Spinal cord (tissue), 10 donors: ENCODE measurements at places on chromosomes 1 and 21. TPM values are rescaled to one million over a fixed set of nuclear protein-coding genes. Genes with fewer than 3 reads are reported as not detected.
A peak's percentile ranks its signal among the peaks of the same experiment; 100 is the strongest.

GRCh38 chr1:40621821-40622450, 43.5 kb downstream of the RIMS3 start:
- no peak overlapping the region for H3K27ac ChIP-seq
- peaks cover 7% of the 10 kb centered on the region for H3K4me1 ChIP-seq
- H3K4me3 ChIP-seq, result no peak overlapping the region
- H3K36me3 ChIP-seq, result peaks cover 25% of the 10 kb centered on the region
- DNase-seq, result no peak

DNA sequence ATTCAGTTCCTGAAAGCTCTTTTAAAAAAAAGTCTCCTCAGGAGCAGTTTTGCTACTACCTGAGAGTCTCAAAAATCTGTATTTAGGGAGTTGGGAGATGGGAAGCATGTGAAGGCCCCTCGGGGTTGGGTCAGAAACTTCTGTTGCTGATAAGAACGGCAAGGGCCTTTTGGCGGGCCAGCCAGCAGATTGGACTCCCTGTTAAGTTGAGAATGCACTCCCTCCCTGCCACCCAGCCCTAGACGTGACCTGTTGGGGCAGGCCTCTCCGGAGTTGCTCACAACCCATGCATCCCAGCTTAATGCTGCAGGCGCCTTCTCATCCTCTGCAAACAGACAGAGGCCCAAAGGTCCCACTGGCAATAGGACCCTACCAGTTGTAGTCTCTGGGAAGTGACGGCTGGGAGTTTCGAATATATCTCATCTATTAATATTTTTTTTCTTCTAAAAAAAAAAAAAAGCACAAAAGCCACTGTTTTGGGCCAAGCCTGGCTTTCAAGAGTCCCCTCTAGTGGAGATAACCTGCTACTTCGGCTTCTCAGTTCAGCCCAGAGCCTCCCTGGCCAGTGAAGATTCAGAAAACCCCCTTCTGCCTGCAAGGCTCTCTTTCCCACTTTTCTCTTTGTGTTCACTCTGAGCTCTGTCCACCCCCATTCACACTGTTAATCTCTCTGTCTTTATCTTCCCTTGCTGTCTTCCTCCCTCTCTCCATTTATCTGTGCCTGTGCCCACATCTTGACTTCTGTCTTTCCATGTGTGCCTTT, 5.3 kb downstream of the PLXNA2 start:
- DNase-seq, result no peak
- H3K27ac ChIP-seq, result no peak overlapping the region
- H3K4me3 ChIP-seq, result no peak overlapping the region
- peaks cover 3% of the 10 kb centered on the region for H3K27me3 ChIP-seq
- peaks cover 65% of the 10 kb centered on the region for H3K4me1 ChIP-seq
- H3K36me3 ChIP-seq, result peaks cover 5% of the 10 kb centered on the region

DNA sequence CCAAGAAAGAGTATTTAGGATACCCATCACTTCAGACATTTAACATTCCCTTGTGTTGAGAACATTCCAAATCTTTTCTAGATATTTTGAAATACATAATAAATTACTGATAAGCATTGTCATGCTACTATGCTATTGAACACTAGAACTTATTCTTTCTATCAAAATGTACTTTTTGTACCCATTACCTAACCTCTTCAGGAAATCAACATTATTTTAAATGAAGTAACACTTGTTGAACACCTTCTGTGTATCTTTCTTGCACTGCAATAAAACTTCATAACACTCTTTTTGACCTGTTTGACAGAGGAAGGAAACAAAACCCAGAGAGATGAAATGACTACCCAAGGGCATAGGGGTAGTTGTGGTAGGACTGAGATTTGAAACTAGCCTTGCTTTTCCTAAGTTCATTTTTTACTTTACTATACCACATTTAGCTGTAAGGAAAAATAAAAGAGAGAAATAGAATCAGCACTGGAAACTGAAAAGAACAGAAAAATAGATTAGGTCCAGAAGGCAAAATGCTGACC, 99.4 kb downstream of the UCHL5 start:
- no peaks in the 10 kb centered on the region for H3K36me3 ChIP-seq
- H3K4me3 ChIP-seq, result no peak overlapping the region
- H3K27ac ChIP-seq, result no peak overlapping the region

HCN3 gene
- 6.1 TPM for total RNA-seq

GRCh38 chr21:45383111-45383614, 21.8 kb upstream of the COL18A1 start:
- no peaks in the 10 kb centered on the region for H3K27me3 ChIP-seq
- H3K4me1 ChIP-seq, result peaks cover 35% of the 10 kb centered on the region
- H3K4me3 ChIP-seq, result no peak overlapping the region
- no peaks in the 10 kb centered on the region for H3K36me3 ChIP-seq
- no peak for DNase-seq

FCGR1A gene
- total RNA-seq, result 13.8 TPM

- no peaks in the 10 kb centered on the region for H3K36me3 ChIP-seq
- no peaks in the 10 kb centered on the region for H3K27me3 ChIP-seq
Observed at GRCh38 chr1:112493351-112493750, 15.4 kb upstream of the WNT2B start.

- no peaks in the 10 kb centered on the region for H3K27me3 ChIP-seq
- no peaks in the 10 kb centered on the region for H3K36me3 ChIP-seq
- no peak overlapping the region for H3K27ac ChIP-seq
- no peak overlapping the region for H3K4me3 ChIP-seq
- H3K4me1 ChIP-seq, result peaks cover 3% of the 10 kb centered on the region
Observed at GRCh38 chr1:180585994-180586359, 27.2 kb downstream of the OVAAL start.

DNA sequence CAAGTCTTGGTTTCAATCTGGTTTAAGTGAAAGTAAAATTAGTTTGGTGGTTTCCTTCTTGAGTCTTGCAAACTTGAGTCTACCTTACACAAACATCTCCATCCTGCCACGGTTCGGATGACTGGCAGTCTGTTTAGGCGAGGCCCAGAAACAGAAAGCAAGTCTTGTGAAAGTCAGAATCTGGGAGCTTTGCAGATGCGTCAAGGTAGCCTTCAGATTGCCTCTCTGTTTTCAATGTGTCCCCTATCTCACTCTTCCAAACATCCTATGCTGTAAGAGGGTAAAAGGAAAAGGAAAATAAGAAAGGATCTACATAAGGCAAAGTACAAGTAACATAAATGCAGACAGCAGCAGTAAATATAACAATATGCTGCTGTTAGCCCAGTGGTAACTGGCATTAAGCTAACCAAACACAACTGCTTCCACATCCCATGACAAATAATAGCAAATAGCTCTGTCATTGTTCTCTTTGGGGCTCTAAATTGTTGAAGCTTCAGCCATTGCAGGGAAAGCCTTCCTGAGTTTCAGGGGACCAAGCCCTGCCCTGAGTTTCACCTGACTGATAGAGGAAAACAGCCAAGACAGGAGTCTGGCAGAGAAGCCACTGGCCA, 26.2 kb upstream of the C1orf105 start:
- peak overlapping the region; percentile 36 for H3K27ac ChIP-seq
- no peaks in the 10 kb centered on the region for H3K27me3 ChIP-seq
- H3K4me1 ChIP-seq, result peaks cover 3% of the 10 kb centered on the region
- H3K36me3 ChIP-seq, result peaks cover 3% of the 10 kb centered on the region
- no peak for DNase-seq

- DNase-seq, result no peak
- H3K27ac ChIP-seq, result no peak overlapping the region
- no peaks in the 10 kb centered on the region for H3K27me3 ChIP-seq
Observed at GRCh38 chr21:31164713-31165694, 126.7 kb upstream of the KRTAP19-8 start.

ARHGAP30 gene
- total RNA-seq, result 2.1 TPM

PWP2 gene
- 15.2 TPM for total RNA-seq

- H3K27ac ChIP-seq, result no peak overlapping the region
- DNase-seq, result no peak
- H3K36me3 ChIP-seq, result no peaks in the 10 kb centered on the region
- H3K4me3 ChIP-seq, result no peak overlapping the region
Observed at GRCh38 chr1:219701476-219701875, 88.6 kb upstream of the ZC3H11B start.

GRCh38 chr1:19799230-19800075, at the start of gene TMCO4:
TMCO4 (minus strand) TSS chr1:19799916; CDS start chr1:19780758, 19,158 bp downstream.
- H3K27ac ChIP-seq, result peak within 1 kb of the TSS; percentile 3
- peaks cover 9% of the 10 kb centered on the region for H3K4me1 ChIP-seq
- H3K4me3 ChIP-seq, result peak within 1 kb of the TSS; percentile 52

RSPO1 gene
- total RNA-seq, result not detected

- no peak overlapping the region for H3K4me3 ChIP-seq
- no peaks in the 10 kb centered on the region for H3K4me1 ChIP-seq
- no peaks in the 10 kb centered on the region for H3K36me3 ChIP-seq
- H3K27me3 ChIP-seq, result no peaks in the 10 kb centered on the region
Observed at GRCh38 chr1:187001198-187001889, 172.6 kb downstream of the PLA2G4A start.

GRCh38 chr1:100866041-100866900, 28.4 kb downstream of the EXTL2 start:
- no peak overlapping the region for H3K27ac ChIP-seq
- H3K36me3 ChIP-seq, result no peaks in the 10 kb centered on the region
- DNase-seq, result peak; percentile 77
- no peaks in the 10 kb centered on the region for H3K4me1 ChIP-seq
- H3K27me3 ChIP-seq, result no peaks in the 10 kb centered on the region
- H3K4me3 ChIP-seq, result no peak overlapping the region

DNA sequence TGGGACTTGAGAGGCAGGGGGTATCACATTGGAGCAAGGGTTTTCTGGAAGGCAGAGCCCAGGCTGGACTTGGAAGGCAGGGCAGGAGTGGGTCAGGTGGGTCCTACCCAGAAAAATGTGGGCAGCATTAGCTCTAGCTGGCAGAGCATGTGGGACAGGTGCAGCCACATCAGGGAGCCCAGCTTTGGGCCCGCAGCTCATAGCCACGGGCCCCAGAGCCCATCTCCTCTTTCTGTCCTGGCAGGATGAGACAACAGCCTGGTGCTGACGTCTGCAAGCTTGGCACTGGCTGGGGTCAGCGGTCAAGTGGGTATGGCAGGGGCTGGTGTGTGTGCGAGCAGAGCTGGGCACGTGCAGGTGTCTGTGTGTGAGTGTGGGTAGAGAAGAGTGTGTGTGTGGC, 154.7 kb downstream of the GRIK3 start:
- peaks cover 3% of the 10 kb centered on the region for H3K27me3 ChIP-seq
- H3K4me3 ChIP-seq, result no peak overlapping the region
- no peak overlapping the region for H3K27ac ChIP-seq
- no peak for DNase-seq
- peaks cover 10% of the 10 kb centered on the region for H3K4me1 ChIP-seq
- H3K36me3 ChIP-seq, result peaks cover 26% of the 10 kb centered on the region

GRCh38 chr1:17587693-17588047, 48.2 kb downstream of the ARHGEF10L start:
- H3K4me1 ChIP-seq, result peaks cover 42% of the 10 kb centered on the region
- H3K27me3 ChIP-seq, result no peaks in the 10 kb centered on the region
- peak overlapping the region; percentile 60 for H3K27ac ChIP-seq
- H3K4me3 ChIP-seq, result no peak overlapping the region

ABCD3 gene
- 52.9 TPM for total RNA-seq

LCK gene
- total RNA-seq, result 0.22 TPM

UAP1 gene
- 49.3 TPM for total RNA-seq
